ENCODE measurements at places on chromosomes 1 and 21.

- DNase-seq: no peak
Measured at GRCh38 chr1:46672696-46673095, 1.0 kb downstream of the TEX38 start.

GRCh38 chr21:44364151-44365053 lies 11.0 kb downstream of the TRPM2 start:
- no peak for DNase-seq

GRCh38 chr1:30418061-30418938 lies 305.1 kb downstream of the MATN1 start:
- DNase-seq: no peak

DNA sequence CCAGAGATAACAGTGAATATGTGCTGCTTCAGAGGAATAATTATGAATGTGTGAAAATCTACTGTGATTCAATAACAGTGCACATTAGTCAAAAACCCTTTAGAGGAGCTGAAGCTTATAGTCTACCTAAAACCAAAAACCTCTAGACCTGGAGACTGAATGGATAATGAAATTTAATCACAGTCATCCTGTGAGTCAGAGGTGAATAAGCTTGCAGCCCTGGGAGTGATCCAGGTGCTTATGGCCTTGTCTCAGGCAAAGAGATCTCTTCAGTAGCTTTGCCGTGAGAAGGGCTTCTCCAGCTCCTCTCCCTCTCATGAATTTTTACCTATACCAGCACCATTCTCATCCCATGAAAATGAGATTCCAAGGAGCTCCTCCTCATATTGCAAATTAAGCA lies 81.3 kb upstream of the RGS4 start:
- no peak for DNase-seq

GRCh38 chr1:171563675-171564074 lies 58.4 kb upstream of the MYOCOS start:
- no peak for DNase-seq

DNA sequence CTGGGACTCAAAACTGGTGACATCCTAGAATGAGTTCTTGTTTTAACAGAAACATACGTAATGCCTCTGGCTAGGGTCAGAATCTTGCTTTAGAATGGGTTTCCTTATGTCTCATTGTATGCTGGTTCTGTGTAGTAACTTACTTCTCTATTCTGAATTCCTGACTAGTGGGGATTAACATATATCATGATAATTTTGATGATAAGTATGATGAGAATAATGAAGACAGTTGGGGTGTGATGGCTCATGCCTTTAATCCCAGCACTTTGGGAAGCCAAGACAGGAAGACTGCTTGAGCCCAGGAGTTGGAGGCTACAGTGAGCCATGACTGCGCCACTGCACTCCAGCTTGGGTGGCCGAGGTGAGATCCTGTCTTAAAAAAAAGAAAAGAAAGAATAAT lies 31.7 kb upstream of the CDC42BPA start:
- DNase-seq: no peak

DNA sequence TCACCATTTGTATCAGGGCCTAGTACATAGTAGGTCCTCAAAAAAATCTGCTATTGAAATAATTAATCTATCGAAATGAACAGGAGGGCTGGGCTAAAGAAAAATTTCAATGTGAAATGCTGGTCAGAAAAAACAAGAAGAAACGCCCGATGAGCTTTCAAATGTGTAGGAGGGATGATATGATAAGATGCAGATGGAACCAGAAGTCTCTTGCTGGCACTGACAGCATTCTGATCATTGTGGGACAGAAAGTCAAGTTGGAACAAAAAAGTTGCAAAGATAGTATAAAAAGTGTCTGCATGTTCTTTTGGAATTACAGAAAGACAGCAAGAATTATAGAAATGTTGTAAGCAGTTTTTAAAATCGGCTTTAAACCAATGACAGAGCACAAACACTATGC lies 11.1 kb downstream of the G0S2 start:
- no peak for DNase-seq

- no peak for DNase-seq
Measured at GRCh38 chr21:46317710-46318463, 5.8 kb downstream of the C21orf58 start.

DNA sequence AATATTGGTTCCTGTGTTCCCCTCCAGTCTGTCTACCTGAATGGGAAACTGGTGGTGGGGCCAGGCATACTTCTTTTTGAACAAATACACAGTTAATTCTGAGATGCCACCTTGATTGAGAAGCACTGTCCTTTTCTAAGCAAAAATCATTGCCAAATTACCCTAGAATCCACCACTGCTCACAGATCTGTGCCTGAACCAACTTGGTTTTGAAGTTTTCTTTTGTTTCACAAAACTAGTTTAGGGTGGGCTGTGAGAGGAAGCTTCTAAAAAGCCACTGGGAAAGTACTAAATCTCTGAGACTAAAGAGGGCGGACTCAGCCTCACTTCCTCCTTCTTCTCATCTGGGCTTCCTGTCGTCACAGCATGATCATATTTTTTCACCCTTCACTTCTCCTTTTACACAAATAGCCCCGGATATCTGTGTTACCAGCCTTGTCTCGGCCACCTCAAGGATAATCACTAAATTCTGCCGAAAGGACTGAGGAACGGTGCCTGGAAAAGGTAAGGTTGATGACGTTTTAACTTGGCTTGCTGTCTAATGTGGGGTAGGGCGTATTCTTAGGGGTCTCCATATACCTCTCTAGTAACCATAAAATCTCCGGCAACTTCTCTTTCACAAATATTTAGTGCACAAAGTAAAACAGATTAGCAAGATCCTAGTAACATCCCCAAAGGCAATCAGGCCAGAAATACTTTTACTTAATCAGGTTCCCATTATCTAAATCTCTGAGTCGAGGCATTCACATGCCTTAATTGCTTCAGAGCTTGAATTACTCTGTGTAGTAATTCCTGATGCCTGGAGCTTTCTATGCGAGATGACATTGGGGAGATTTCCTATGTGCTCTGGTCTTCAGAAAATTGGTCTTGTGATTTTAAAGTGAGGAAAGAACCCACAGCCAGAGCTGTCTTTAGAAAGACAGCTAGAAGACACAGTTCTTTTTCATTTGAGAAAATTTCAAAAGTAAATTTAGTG lies at the start of gene CD53:
CD53 (plus strand) TSS at position 404 of the 976 bp plus-strand sequence. CDS start 18,261 bp downstream, outside the sequence.
- DNase-seq: no peak

DNA sequence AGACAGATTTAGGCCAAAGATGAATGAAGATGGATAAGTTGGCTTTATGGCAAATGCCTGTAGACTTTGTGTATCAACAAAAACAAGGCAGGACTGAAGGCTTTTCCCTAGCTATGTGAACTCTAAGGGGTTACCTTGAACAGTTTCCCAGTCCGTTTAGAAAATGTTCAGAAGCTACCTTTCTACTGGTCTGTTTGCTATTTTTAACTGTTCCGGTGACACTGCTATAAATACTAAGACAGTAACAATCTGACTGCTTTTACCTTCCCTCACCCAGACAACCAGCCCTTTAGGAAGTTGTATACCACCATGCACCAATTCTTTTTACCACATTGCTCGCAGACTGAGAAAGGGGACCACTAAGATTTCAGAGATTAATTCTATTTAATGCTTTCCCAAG lies 102.2 kb downstream of the PHTF1 start:
- no peak for DNase-seq

DNA sequence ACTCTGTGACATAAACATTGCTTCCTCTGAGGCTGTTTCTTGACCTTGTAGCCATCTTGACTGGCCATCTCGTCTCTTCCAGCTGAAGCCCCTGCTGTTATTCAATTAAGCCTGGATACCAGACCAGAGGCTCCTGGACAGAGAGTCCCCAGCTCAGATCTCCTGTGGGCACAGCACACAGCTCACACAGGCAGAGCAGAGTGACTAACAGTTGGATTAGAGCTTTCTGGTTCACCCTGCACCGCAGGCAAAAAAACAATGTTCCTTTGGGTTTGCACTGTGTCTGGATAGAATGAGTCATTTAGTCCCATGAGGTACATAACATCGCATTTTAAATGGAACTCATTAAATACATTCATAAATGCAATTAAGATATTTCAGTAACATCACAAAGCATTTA lies 33.4 kb upstream of the USH2A start:
- no peak for DNase-seq

GRCh38 chr1:172556461-172556860 lies 23.5 kb downstream of the SUCO start:
- DNase-seq: no peak

- no peak for DNase-seq
Measured at GRCh38 chr1:2987773-2988172, 33.5 kb upstream of the ACTRT2 start.

- DNase-seq: no peak
Measured at GRCh38 chr21:30793581-30794314, 19.3 kb downstream of the KRTAP8-1 start.

DNA sequence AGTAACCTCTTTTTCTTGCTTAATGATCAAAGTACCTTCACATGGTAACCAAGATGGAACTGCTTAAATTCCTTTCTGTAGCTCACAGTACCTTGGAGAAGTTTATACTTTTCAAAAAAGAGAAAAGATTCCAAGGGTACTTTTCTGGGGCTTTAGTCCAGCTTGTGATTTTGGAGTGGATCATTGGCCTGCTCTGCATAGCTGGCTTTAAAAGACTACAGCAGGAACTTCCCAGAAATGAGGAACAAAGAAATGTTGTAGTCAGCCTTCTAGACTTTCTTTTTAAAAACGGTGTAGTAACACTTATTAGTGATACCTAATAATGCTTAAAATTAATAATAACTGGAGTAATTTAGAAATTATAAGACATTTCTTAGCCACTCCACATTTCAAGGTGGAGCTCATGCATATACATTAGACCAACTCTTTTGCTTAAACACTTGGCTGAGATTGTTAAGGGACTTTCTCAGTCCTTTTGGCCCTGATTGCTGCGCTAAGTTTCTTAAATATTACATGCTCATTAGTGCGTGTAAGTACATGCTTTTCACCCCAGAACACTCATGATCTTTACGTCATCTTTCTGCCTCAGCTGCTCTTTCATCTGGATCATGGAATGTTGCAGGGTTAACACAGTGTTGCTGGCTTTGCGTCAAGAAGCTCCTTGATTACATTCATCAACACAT lies 57.3 kb downstream of the SDCCAG8 start:
- no peak for DNase-seq

DNA sequence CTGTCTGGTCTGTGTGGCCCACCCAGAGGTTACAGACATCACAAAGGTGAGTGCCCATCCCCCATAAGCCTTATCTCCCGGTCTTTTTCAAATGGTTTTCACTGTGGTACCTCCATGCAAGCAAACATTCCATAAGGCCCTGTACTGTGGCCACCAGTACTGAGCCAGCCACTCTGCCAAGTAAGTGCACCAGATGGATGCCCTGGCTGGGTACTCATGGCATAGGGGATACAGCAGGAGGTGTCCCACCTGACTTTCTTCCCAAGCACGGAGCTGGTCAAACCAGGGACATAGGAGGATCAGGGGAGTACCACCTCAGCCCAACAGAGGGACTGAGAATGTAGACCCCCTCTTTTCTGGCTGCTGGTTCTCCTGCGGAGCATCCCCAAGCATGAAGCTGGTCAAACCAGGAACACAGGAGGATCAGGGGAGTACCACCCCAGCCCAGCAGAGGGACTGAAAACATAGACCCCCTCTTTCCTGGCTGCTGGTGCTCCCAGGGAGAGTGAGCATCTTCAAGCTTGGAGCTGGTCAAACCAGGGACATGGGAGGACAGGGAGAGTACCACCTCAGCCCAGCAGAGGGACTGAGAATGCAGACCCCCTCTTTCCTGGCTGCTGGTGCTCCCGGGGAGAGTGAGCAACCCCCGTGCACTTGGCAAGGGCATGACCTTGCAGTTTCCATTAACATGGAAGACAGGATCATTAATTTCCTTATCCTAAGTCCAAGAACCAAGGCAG lies 81.8 kb upstream of the KLHDC7A start:
- no peak for DNase-seq

DNA sequence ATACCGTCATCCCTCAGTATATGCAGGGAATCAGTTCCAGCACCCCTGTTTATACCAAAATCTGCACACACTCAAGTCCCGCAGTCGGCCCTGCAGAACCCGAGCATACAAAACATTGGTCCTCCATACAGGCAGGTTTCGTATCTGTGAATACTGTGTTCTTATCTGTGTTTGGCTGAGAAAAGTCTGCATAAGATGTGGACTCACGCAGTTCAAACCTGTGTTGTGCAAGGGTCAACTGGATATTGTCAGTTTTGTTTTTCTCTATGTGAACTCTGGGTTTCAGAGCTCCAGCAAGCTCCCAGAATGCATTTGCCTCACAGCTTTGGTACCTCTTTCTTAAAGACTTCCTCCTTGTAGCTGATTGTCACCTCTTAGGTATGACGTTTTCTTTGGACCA lies 100.6 kb downstream of the NR5A2 start:
- DNase-seq: no peak

GRCh38 chr1:234214129-234214910 lies 158.9 kb upstream of the COA6 start:
- DNase-seq: peak; percentile 77

DNA sequence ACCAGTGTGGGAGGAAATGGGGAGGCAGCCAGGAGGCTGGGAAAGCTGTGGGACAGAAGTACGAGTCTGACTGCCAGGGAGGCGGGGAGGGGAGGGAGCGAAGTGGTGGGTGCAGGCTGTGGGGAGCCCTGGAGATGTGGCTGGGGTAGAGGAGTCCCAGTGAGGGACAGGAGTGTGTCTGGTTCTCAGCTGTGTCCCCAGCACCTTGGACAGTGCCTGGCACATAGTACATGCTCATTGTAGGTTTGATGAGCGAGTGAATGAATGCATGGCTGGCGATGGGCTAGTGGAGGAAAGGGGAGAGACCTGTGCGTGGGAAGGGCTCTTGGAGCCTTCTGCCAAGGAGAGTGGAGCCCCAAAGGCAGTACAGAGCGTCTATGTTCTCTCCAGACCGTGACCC lies 104.1 kb downstream of the SIK1 start:
- DNase-seq: no peak

DNA sequence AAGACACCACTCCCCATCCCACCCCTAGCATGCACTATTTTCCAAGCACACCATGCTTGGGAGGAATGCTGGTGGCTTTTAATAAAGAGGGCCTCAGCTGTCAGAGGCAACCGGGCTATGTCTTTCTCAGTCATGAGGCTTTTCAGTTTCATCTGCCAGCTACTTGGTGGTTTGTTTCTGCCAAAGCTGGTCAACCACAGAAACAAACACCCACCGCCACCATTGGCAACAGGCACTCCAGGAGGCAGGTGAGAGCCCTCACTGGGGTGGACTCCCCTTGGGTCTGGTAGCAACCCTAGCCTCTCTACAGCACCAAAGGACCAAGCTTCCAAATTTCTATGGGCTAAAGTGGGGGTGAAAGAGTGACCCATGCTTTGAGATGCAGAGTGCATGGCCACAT lies 54.3 kb upstream of the CD1D start:
- no peak for DNase-seq

GRCh38 chr1:115069659-115070308 lies 19.5 kb downstream of the TSPAN2 start:
- DNase-seq: no peak

- DNase-seq: peak; percentile 75
Measured at GRCh38 chr21:32306021-32306780, 7.5 kb downstream of the MRAP start.
